Amniotic stem cell (primary cell): ENCODE measurements at places on chromosomes 3 and 15.

- DNase-seq, result no peak
These were observed 28.3 kb upstream of the CHMP2B start for GRCh38 chr3:87198774-87199173.

- no peak for DNase-seq
These were observed 328.9 kb upstream of the TBL1XR1 start for GRCh38 chr3:177525987-177526712.

DNA sequence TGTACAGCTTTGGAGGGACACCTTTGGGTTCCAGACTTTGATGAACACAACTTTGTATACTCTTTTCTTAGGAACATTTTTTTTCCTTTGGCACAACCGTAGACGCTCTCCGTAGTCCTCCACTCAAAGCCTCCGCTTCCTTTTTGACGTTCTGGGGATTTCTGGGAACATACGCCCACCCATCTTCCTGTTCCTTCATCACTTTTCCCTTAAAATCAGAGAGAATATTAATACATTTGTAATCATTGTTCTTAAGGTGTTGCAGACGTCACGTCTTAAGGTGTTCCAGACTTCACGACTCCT is 405 bp upstream of the SPG21 start:
- no peak for DNase-seq

- no peak for DNase-seq
These were observed 666.9 kb downstream of the MECOM start for GRCh38 chr3:168996622-168997021.

DNA sequence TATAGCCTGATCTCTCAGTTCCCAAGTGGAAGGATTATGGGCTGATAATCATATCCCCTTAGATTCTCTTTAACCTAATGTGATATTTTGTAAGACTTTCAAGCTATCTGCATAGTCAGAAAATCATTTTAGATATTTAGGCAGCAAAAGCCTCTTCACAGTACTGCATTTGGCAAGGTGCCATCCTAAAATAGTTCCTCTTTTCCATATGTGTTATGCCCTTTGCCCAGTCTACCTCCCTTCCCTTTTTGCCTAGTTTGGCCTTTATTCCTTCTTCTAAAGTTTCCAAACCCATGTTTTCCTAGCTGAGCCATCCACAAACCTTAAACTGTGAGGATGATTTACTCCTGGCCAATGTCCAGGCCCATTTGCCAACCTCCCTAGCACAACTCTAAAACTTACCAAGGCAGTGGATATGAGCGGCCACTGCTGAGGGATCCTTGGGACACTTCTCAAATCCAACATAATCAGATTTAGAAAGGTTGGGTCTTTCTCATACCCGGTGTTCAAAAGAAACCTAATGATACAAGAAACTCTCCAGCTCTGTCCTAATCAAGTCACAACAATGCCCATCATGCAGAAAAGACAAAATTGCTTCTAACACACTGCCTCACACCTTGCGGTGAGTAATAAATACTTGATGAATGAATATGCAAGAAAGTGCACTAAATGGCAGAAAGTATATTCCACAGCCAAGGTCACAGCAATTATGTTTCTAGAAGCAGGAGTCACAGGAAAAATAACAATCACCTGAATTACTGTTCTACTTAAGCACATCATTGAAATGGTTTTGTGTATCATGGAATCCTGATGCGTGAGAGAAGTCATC is 493.9 kb downstream of the NLGN1 start:
- no peak for DNase-seq

DNA sequence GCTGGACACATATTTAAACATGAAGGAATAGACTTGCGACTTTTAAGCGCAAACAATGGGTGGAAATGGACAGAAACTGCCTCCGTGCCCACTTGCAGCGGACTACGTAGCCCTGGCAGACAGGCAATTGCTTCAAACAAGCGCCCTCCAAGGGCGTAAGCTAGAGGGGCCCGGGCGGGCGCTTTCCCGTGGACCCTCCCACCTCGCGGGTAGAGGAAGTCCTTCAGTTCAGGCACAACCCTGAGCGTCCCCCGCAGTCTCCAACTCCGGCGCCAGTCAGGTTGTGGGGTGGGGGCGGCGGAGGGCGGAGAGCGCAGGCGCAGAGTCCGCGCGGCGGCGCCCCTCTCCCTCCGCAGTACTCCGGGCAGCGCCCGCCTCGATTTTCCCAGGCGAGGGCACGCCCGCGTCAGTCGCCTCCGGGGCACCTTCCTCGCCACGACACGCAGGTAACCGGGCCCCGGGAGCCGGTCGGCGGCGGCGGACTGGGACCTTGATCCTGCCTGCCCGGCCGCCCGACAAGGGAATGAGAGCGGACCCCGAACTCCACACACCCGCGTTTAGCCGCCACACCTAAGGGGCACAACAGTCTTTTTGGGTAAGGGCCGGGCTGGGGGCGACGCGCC is at the start of gene SLC35G2:
TSS of gene SLC35G2 (plus strand) at position 358 of the 623 bp plus-strand sequence. CDS start 35,335 bp downstream, outside the sequence.
- no peak for DNase-seq

GRCh38 chr3:53577506-53577905 is 83.1 kb downstream of the CACNA1D start:
- DNase-seq, result no peak

- DNase-seq, result no peak
These were observed 367 bp upstream of the TARS3 start for GRCh38 chr15:101724675-101725005.

DNA sequence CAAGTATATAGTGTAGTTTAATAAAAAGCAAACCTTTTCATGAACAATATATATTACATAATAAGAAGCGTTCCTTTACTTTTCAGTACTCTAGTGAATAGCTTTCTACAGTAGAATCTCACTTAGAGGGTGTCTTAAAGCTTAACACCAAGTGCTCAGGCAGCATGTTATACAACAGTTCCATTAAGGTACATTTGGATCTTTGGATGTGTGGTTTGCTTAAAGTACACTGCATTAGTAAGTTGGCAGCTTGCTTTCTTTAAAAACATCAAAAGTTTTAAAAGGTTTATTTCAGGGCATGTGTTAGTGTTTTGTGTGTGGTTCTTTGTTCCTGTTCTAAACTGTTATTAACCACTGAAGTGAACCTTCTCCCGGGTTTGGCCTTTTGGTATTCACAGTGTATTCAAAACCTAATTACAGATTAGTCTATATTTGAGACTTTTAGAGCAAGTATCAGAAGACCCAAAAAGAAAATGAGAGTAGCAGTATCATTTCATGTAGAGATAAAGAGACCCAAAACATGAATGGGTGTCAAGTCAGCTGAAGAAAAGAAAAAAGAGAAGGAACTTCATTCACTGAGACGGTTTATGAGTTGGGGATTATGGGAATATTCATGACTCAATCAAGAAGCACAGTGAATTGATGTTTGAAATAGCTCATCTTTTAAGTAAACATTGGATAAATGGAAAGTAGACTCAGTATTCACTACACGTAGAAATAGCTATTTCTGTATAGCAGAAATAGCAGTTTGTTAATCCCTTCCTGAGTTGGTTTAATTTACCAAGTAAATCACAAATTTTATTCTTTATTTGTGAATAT is 93.9 kb downstream of the OPA1 start:
- DNase-seq, result no peak

DNA sequence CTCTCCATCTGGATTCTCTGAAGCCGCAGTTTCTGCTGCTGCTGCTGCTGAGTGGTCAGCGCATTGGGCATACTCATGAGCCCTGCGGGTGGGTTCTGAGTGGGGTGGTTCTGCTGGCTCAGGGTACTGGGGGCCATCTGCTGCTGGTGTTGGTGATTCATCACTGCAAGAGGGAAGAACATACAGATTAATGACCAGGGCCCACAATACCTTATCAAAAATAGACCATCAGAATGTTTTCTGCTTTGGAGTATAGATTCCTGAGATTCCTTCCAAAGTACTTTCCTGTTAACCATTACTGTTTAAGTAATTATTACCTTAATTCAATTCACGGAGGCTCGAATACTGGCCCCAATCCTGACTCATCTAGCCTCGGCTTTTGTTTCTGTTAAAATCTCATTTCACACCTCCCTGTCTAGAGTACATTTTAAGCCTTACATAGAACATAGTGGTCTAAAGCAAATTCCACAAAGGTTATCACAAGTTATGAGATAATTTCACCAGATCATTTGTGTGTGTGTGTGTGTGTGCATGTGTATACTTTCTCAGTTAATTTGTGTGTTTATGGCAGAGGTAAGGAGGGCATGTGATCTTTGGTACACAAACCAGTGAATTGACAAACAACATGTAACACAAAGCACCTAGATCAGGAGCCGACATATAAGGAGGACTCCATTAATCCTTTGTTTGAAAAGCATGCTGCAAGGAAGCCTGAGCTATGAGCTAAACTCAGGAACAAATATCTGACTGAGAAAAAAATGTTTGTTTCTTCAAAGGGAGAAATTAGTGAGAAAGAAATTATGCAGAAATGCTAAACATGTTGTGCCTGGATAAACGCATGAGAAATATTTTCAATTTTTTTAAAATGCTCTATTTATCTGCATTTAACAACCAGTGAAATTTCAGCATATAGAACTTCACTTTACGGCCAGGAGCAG is 68.1 kb downstream of the TM4SF4 start:
- DNase-seq, result no peak

DNA sequence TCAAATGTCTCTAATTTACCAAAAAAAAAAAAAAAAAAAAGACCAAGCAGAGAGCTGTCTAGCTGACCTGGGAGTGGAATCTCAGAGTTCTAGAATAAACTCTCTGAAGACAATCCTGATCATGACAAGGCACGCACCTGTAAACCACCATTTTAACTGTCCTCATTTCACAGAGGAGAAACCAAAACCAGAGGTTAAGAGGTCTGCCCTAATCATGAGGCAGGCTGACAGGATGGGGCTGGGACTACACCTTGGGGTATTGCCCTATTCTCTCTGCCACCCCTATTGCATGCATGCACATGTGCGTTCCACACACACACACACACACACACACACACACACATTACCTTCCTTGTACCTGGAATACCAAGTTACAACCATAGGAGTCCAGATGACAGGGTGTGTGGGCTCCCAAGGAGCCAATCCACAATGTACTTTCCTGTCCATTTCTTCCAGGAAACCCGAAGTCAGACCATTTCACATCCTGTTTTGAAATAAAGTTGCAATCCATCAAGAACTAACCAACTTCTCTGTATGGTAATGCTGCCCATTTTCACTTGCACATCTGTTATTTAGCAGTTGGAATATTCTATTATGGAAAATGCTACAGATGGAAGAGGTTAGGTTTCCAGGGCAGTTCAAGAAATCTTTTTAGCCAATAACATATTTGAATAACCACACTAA is 34.6 kb downstream of the HSPBAP1 start:
- no peak for DNase-seq

DNA sequence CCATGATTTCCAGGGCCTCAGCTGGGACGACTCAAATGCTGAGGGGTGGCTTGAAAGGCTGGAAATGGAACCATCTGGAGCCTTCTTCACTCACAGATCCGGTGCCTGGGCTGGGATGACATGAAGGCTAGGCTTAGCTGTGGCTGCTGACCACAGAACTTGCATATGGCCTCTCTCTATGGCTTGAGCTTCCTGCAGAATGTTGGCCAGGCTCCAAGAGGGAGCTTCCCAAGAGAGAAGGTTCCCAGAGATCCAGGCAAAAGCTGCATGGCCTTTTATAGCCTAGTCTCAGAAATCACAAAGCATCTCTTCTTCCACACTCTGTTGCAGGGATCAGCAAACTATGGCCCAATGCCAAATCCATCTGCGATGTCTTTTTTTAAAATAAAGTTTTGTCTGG is 44.8 kb downstream of the GATM start:
- DNase-seq, result no peak

DNA sequence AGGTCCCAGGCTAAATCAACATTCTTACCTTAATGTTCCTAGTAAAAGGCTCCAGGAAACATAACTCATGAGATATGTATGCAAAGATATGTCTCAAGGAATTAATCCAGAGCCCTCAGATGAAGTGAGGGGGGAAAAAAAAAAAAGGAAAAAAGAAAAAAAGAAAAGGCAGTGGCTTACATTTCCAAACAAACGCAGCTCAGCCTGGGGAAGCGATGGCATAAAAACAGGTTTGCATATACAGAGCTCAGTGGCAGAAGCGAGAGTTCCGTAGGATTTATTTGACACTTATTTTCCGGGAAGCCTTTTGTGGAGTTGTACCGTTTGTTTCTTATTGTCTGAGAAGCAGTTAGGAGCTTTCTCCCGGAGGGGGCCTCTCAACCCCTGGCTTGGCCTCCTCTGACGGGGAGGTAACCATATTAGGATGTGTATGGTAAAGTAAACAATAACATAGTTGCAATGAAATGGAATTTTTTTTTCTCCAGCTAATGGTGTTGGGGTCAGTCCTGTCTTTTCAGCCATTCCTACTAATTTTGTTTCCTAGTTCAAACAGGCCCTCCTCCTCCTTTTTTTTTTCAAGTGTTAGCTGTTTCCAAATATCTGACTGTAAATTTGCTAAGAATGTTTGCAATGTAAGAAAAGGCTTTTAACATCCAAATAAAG is 338.6 kb downstream of the FOXP1 start:
- no peak for DNase-seq

GRCh38 chr3:150145659-150146058 is 175.0 kb upstream of the PFN2 start:
- DNase-seq, result no peak

DNA sequence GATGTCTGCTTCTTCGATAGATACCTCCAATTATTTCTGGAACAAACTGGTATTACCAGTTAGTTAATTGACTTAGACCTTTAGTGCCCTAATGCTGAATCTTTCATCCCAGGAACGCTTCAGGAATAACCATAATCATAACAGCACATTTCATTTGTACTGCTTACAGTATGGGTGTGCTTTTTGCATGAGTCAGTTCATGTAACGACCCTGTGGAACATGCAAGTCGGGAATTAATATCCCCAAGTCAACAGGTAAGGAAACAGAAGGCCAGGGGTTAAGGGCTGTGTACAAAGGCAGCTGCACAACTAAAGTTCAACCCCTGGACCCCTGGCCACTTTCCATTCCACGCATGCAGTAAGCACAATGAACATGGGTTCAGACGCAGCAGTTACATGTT is 49.2 kb downstream of the ADCY5 start:
- no peak for DNase-seq

GRCh38 chr3:107264888-107265287 is 112.4 kb upstream of the CCDC54 start:
- DNase-seq, result no peak

GRCh38 chr3:51581524-51581923 is 43.0 kb downstream of the RAD54L2 start:
- DNase-seq, result no peak

- no peak for DNase-seq
These were observed 21.4 kb downstream of the RFX7 start for GRCh38 chr15:56222302-56222701.

GRCh38 chr3:58627570-58627885 is 39.0 kb downstream of the FAM3D start:
- DNase-seq, result no peak
